Activated gamma-delta T cell treated with Interleukin-2 at 50 U/mL for 16 hours (primary cell): ENCODE measurements at places on chromosomes 1 and 21.

DNA sequence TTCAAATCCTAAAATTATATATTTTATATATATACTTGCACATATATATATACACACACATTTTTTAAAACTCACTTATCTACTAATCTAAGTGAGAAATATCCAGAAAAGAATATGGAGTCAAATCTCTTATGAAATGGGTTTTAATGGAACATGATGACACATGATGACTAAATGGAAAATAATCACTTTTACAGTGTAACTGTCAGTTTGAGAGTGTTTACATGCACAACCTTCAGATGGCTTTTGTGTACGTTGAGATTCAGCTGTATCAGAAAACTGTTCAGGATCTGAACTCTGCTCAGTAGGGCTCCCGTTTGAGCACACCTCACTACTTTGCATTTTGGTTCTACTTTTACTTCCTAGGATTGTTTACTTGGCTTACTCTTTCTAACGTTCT is 189.8 kb downstream of the DNAH14 start:
- DNase-seq: no peak

- DNase-seq: no peak
Measured at GRCh38 chr1:6200188-6200809, 904 bp upstream of the RPL22 start.

DNA sequence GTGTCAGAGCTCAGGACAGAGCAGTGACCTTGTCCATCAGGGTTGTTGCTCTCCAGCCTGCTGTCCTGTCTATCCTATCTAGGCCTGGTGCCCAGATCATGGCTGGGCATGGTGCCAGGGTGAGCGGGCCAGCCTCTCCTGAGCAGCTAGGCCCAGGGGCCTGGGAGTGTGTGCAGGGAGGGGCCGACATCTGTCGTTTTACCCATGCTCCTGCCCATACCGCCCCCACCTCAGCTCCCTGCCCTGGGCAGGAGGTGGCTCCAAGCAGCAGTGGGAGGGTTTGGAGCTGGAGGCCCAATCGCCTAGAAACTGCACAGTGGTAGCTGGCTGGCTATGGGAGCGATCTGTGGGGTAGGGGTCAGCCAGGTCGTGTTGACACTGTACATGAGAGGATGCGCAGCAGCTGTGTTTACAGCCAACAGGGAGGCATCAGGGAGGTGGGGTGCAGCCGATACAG is 6.5 kb downstream of the INSRR start:
- DNase-seq: no peak

- DNase-seq: peak; percentile 19
Measured at GRCh38 chr1:8879922-8880676, 1.6 kb upstream of the ENO1 start.

DNA sequence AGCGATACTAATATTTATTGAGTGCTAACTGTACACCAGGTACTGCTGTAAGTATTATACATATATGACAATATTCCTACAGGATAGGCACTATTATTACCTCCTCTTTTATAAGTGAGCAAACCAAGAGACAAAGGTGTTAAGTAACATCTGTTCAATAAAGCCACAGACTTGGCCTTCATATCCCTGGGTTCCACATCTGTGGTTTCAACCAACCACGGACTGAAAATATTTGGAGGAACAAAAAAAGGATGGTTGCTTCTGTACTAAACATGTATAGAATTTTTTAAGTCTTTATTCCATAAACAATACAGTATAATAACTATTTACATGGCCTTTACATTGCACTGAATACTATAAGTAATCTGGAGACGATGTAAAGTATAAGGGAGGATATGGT is 95.1 kb downstream of the RERE start:
- no peak for DNase-seq

- DNase-seq: no peak
Measured at GRCh38 chr1:59952065-59952464, 25.5 kb upstream of the CYP2J2 start.

DNA sequence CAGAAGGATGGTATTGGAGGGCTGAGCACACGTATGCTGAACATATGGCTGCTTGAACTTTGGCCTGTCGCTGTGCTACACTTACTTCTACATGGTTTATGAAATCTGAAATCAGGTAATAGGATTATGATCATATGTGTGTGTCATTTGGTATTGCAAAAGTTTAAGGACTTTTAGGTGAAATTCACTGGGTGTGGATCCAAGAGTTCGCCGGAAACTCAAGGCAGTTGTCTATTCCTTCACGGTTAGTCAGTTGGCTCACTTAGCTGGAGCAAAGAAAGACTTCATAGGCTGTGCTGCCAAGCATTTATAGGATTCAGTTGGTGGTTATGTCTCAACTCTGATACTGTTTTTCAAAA is 927 bp downstream of the UAP1 start:
- DNase-seq: no peak

DNA sequence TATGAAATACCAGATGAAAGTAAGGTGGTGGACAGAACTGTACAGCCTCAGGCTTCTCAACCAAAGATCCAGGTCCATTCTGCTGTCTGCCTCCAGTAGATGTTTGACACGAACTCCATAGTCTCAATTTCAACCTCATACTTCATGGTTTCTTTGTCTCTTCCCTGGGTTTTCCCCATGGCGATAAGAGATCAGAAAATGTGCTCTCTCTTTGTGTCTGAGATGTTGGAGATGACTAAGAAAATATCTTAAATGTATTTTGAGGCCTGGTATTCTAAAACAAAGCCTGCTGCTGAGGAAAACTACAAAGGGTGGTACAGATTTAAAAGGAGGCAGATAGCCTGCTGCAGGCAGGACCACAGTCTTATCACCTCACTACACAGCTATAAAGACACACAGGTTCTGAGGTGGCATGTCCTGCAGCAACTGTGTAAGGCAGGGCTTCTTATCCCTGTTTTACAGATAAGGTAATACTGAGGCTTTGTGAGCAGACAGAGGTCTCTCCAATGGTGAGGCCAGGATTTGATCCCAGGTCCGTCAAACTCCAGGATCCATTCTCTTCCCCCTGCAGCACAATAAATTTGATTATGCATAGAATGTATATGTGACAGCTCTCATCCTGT is 40.0 kb upstream of the CACNA1E start:
- no peak for DNase-seq

DNA sequence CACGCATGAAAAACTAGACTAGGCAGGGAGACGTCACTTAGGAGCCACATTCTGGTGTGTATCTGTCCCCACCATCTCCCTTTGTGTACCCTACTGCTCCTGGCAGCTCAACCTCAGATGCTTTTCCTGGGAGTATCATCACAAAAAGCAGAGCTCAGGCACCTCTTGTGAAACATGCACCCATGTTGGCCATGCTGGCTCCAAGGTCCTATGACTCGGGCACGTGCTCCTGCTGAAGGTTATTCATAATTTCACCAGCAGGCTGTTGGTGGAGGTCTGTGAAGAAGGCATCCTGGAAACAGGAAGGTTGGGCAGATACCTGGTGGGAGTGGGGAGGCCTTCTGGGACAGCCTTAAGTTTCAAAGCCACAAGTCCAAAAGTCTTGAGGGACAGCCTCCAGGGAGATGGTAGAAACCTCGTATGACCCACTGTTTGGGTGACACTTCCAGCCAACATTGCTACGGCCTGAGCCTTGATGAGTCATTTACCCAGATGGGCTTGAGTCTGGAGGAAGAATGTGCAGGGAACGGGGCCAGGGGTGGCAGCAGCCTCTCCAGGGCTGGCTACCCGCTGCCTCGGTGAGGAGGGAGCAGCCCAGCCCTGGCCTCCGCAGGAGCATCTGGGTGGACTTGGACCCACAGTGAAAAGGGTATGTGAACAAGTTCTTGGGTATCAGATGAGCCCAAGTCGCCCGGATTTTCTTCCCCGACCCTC is 75.8 kb downstream of the PGBD5 start:
- no peak for DNase-seq

DNA sequence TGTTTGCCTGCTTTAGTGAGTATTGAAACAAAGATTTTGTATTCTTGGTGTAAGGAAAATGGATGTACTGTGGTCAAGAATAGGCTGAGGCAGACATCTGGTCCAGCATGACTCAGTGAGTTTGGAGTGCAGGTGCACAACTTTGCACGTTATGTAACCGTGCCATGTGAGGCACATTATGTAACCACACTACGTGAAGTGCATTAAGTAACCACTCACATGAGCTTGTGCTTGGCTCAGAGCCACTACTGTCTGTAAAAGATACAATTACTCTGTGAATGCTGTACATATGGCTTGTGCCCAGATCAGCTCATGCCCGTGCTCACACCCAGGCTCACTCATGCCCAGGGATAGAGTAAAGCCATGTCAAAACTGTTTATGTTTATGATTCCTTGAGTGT is 216.8 kb downstream of the CTH start:
- DNase-seq: no peak

DNA sequence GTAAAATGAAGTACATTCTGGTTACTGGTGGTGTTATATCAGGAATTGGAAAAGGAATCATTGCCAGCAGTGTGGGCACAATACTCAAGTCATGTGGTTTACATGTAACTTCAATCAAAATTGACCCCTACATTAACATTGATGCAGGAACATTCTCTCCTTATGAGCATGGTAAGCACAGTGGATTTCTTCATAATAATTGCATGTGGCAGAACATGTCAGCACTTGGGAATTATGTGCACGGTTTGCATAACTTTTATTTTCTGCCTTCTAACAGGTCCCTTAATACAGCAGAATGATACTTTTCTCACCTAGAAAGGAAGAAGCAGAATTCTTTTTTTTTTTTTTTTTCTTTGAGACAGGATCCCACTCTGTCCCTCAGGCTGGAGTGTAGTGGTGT is 3.8 kb downstream of the CTPS1 start:
- no peak for DNase-seq
